ENCODE measurements at places on chromosomes 7 and 10.
A peak's percentile ranks its signal among the peaks of the same experiment; 100 is the strongest.

DNA sequence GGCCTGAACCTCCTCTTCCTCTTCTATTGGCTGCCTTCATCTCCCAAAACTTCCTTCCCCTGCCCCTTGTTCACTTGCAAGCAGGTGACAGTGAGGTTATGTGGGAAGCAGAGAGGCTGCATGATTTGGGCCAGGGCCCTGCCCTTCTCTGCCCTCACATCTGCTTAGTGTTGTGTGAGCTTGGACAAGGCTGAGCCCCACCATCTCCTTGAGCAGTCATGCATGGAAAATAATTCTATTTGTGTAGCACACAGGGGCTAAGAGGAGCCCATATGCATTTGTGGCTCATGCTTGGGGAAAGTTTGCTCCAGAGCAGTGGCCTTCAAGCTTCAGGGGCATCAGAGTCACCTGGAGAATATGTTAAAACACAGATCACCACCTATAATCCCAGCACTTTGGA is 26.8 kb upstream of the AQP1 start:
- DNase-seq: no peak

DNA sequence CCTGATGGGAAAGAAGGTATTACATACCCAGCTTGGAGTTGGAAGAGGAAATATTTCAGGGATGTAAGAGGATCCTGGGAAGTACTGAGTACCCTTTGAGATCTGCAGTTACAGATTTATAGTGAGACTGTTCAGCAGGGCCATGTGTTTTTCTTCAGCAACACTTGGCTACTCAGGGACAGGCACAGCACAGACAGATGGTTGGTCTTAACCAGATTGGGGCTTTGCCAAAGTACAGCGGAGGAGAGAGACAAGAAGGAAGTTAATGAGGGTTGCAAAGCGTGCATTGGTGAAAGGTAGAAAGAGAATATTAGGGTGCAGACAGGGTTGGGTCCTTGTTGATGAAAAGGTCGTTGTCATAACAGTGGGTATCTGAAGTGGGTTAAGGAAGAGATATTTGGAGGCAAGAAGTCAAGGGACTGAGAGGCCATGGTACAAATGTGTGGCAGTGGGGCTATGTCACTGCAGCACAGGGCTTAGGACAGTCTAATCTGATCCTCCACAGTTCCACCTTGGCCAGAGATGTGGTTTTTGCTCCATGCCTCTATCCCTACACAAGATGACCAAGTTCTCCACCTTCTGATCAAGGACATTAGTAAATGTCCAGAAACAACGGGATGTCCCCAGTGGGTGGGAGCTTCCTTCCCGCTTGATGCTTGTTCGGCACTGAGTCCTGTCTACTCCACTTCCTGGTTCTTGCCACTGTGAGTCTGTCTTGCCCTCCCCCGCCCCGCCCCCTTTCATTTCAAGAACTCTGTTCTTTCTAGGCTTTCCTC is 18.9 kb upstream of the DNAJC1 start:
- DNase-seq: no peak

GRCh38 chr7:82444220-82444909 is 788 bp upstream of the CACNA2D1 start:
- no peak for DNase-seq

- DNase-seq: no peak
Measured at GRCh38 chr7:106659166-106659962, 1.6 kb downstream of the CCDC71L start.

DNA sequence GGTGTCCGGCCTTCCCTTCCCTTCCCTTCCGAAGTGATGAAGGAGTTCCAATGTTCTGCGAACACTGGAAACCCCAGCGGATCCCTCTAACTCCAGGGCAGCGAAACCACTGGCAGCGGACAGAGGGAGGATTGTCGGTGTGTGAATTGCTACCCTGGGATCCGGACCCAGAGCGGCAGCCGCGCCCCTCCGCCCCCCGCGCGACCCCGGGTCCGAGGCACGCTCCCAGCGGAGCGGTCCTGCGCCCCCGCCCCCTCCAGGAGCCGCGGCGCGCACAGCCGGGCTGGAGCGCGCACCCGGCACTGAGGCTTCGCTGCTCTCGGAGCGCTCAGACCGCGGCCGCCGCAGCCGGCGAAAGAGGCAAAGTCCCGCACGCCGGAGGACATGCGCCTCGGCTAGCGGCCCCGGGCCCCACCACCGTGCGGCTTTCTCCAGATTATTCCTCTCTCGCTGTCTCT is at the start of gene PTPRZ1:
Gene PTPRZ1 (plus strand): TSS at position 331 of the 458 bp plus-strand sequence. CDS start 339 bp downstream, outside the sequence.
- peak; percentile 50 for DNase-seq

GRCh38 chr10:71132321-71132810 is 80.0 kb upstream of the UNC5B start:
- DNase-seq: no peak

DNA sequence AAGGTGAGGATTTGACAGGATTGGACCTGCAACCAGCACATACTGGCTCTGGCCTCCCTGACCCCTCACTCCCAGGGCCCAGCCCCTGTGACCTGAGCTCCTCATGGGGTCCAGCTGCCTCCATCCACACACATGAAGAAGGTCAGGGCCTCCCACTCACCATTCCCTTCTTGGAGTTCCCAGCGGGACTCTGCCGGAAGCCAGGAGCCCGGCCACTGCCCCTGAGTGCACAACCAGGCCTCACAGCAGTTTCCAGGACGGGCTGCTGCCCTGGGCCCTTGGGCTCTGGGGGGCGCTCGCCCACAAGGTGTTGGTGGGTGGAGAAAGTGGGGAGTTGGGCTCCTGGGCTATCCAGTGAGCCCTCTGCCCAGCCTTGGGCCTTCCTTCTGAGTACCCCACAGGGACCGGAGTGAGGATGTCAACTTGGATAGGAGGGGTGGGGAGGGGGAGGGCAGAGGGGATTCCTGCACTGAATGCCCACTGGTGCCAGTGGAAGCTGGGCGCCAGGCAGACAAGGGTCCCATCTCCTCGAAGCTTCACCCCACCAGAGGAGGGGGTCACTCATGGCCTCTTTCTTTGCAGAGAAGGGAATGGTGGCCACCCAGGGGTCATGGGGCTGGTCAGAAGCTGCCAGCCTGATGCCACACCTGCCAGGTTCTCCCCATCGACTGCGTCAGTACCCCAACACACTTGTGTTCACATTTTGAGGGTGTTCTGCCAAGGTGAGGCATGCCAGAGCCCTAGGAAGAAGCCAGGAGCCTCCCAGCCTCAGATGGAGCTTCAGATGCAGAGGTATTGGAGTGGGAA is 115.3 kb downstream of the PTPN20 start:
- peak; percentile 40 for DNase-seq

DNA sequence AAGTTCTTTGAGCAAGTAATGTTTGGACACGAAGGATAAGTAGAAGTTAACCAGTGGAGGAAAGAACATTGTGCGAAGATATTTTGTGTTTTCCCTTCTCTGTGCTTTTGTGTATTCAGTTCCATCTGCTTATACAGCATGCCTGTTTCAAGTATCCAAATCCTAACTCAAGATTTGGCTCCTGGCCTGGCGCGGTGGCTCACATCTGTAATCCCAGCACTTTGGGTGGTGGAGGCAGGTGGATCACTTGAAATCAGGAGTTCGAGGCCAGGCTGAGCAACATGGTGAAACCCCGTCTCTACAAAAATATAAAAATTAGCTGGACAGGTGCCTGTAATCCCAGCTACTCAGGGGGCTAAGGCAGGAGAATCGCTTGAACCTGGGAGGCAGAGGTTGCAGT is 40.8 kb upstream of the TPST1 start:
- DNase-seq: no peak

DNA sequence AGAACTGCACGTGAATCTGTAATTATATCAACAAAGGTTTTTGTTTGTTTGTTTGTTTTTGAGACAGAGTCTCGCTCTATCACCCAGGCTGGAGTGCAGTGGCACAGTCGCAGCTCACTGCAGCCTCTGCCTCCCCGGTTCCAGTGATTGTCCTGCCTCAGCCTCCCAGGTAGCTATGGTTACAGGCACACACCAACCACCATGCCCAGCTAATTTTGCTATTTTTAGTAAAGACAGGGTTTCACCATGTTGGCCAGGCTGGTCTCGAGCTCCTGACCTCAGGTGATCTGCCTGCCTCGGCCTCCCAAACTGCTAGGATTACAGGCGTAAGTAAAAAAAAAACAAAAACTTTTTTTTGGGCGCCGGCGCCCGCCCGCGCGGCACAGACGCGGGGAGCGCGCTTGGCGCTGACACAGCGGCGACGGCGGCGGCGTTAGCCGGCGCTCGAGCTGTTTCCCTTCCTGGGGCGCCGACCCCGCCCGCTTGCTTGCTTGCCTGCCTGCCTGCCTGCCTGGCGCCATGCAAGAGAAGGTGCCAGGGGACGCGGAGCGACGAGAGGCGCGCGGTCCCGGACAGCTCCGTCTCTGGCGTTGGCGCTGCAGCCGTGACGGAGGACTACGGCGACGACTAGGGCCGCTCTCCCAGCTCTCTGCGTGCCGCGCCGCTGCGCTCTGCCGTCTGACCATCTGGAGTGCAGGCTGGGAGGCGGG is 171.4 kb upstream of the NUPR2 start:
- DNase-seq: peak; percentile 6

DNA sequence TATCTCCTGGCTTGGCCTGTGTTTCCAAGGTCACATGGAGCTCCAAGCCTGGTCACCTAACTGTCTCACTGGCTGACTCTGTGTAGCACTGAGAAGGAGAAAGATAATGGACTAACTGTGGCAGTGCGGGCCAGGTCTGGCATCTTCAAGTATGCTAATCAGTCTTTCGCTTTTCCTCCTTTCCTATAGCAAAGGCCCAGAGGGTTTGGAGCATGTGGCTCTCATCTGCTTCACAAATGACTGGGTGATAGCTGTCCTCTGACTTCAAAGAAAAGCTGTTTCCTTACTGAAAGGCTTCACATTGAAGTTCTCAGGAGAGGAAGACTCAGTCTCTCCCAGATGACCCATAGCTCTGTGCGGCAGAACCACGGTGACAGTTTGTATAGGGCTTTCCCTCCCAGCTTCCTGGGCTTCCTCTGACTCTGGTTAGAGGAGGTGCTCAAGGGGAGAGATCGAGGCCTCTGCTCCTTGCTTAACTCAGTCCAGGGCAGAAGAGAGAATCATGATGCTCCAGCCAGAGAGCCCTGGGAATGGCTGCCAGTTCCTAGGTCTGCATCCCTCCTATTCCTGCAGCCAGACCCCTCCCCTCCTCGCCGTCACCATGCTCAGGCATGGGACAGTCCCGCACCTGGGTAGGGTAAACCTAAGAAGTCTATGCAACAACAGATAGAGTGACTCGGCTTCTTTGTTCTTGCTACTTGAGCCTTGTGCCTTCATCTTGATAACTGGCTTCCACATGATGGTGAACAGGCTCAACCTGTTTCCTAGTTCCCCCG is 72.3 kb downstream of the CCDC71L start:
- DNase-seq: no peak

- DNase-seq: no peak
Measured at GRCh38 chr10:49407151-49407550, 11.3 kb upstream of the DRGX start.

- DNase-seq: no peak
Measured at GRCh38 chr10:93821051-93821772, 63.5 kb downstream of the LGI1 start.

- no peak for DNase-seq
Measured at GRCh38 chr7:55965100-55965470, 700 bp downstream of the NIPSNAP2 start.

GRCh38 chr7:8226501-8226900 is 35.5 kb downstream of the ICA1 start:
- no peak for DNase-seq

DNA sequence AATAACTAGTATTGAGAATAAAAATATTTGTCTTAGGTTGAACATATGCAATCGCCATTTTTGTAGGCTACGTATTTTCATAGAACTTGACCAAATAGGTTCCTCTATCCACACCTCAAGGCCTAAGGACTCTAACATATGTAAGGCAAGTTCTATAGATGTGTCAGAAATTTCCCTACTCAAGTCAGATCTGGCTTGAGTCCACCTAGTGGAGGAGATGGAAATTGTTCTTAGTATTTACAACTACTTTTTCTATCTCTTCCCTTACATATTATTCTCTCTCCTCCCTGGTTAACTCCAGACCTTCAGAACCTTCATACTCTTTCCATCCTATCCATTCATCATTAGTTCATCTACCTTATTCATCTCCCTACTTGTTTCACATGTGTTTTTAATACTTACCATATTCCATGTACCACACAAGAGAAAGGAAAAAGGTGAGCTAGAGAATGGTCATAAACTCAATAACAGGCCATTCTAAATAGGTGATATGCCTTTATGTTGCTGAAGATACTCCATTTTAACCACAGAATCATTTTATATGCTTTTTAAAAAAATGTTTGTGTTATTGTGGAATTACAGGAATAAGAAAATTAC is 174.5 kb upstream of the HDAC9 start:
- DNase-seq: no peak

DNA sequence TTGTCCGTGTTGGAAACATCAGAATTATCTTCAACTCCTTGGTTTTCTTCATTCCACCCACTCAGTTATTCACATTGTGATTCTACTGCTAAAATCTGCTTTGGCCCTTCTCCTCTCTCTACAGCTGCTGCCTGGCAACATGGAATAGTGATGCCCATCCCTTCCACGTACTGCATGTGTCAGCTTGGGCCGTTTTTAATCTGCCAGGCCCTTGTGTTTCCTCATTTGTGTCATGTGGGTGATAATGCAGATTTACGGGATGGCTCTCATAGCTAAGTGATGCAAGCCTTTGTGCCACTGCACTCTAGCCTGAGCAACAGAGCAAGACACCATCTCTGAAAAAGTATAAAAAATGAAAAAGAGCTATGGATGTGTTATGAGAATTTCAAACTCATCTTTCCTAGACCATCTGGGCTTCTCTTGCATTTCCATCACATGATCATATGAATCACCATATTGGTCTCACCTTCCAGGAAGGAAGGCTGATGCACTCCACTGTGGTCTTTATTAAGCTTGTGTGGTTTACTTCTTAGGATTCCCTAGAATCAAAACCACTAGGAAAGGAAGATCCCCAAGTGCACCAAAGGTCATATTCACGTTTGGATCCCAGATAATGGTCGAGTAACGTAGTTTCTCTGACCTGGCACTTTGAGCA is 20.6 kb upstream of the CELF2 start:
- DNase-seq: no peak

GRCh38 chr10:16720812-16721211 is 96.4 kb downstream of the RSU1 start:
- DNase-seq: no peak

GRCh38 chr7:142913051-142913450 is 20.5 kb downstream of the TRPV5 start:
- no peak for DNase-seq

DNA sequence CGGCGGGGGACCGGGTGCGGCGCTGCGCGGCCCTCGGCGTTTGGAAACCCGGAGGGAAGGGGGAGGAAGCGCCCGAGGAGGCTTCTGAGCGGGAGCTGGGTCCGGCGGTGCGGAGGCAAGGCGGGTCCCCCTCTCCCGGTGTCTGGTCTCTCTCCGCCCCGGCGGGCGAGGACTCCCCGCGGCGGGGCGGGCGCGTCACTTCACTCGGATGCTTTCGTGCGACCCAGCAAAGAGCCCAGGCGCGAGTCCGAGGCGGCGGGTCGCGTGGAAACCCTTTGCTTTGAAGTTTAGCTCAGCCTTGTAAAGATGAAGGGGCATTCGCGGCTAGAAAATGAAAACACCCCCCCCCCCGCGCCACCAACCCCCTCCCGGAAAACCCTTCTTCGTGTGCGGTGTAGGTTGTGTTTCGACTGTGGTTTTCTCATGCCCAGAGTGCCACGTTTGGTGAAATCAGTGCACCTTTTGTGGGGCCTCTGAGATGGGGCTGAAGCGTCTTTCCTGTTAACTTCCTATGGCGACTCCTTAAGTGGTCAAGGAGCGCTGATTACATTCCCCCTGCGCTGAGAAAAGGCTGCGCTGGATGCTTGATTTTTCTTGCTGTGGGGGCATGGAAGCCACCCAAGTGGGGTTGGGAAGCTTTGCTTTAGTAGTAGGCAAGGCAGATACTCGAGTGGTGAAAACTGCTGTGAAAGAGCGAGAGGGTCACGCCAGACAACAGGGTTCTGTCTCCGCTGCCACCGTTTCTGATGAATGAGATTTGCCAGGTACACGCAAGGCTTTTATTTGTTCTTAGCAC is 876 bp downstream of the GNAI1 start:
- no peak for DNase-seq

Data from dorsolateral prefrontal cortex (tissue), 122 donors.